ENCODE measurements at places on chromosomes 4 and X.
A peak's percentile ranks its signal among the peaks of the same experiment; 100 is the strongest.

DNA sequence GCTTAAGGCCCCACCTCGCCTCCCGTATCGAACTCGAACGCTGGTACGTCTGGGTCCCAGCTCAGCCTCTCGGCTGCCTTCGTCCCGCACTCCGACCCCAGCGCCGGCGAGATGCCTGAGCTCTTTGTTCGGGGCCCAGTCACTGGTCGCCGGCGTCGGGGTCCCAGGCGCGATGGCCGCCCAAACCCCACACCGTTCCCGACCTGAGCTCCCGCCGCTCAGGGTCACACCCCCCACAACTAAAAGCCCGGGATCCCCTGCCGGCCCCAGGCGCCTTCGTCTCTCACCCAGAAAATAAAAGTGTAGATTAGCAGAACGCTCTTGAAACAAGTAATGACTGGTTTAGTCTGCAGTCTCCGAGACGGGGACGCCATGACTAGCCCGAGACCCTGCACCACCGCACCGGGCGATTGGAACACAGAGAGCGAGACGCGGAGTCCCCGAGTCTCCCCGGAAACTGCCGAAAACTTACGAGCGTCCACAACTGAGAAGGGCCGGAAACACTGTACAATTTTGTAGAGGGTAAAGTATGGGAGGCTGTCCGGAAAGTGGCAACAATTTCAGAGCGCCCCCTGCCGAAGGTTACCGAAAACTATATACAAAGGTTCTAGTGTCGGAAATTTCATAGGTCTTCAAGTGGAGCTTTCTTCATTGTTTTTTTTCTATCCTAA lies at the start of gene TSPAN6:
Gene TSPAN6 (minus strand): TSS at position 486 of the 671 bp plus-strand sequence. CDS start 112 bp downstream, at position 374.
- DNase-seq = peak; percentile 81

GRCh38 chr4:110172972-110173371 lies 25.4 kb downstream of the ELOVL6 start:
- no peak for DNase-seq

DNA sequence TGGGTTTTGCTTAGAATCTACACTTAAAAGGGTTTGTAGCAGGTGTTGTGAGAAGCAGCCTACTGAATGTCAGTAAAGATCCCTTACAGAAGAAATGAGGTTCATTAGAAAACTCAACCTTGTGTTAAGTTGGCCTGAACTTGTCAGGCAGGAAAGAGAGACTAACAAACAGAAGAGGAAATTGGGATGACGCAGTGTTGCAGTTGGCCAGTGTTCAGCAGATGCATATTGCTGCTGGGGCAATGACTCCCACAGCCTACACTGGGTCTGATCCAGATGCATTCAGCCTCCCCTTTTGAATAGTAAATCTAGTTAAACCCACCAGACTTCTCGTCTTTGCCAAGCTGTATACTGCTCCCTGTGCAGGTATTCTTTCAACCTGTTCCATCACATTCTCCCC lies 409.4 kb downstream of the UBE2NL start:
- DNase-seq = no peak

DNA sequence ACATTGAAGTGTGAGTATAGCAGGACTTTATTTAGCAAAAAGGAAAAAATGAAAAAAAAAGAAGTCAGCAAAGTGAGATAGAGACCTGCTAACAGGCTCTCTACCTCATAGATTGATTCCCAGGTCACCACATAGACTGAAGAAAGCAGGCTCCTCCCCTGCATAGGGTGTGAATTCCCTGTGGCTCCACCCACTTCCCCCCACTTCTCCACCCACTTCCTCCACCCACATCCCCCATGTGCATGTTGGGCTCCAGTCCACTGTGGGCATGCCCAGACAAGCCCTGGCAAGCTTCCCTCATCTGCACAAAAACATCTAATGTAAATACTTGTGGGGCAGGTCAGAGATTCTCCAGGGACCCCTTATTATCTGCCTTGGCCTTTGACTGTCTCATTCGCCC lies 97.8 kb downstream of the TMEM47 start:
- DNase-seq = no peak

DNA sequence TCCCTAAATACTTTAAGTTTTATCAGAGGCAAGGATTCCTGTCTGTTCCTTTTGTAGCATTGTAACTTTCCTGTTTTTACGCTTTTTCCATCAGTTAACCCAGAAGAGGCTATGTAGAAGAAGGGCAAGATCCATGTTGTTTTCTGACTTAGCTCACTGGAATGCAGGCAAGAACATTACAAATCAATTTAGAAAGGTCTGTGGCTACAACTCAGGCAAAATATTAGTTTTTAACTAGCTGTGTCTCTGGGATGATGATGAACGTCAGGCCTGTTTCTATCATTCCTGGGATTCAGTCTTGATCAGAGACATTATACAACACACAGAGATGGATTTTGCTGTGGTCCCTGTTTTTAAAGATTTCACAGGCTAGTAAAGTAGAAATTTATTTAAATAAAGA lies 813.0 kb upstream of the POU3F4 start:
- no peak for DNase-seq

- no peak for DNase-seq
These were observed at the start of gene CLNK for GRCh38 chr4:10684631-10685030. CLNK (minus strand) TSS chr4:10684768; CDS start chr4:10667869, 16,899 bp downstream.

- peak; percentile 38 for DNase-seq
These were observed 109.3 kb upstream of the DGKK start for GRCh38 chrX:50579955-50580354.

DNA sequence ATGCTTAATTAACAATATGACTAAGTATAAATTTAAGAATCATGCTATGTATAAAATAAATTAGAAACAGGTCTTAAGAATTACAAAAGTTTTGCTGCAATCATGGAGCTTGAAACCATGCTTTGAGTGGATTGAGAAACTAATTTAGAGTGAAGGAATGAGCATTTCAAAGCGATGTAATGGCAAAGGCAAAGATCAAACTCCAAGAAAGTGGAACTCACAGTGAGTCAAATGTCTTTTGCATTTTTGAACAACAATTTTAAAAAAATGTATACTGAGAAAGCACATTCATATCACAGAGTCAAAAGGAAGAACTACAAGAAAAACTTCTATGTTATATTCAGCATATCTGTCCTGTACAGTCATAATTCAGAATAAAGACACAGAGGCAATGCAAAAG lies 6.6 kb downstream of the GPRIN3 start:
- no peak for DNase-seq

DNA sequence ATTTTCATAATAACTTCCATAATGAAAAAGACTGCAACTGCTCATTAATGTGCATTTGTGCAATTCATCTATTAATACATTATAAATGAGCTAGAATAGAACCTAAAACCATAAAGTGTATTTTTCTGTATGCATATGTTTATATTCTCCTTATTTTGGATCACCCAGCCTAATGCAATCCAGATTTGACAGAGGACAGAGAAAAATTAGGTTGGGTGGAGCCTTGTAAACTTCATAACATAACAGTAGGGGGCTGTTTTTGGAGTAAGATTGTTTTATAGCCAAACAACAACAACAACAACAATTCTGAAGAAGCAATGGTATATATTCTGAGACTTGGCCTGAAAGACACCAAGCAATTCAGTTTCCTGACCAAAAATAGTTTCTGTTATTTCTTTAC lies 615.3 kb upstream of the SLIT2 start:
- DNase-seq = no peak

- DNase-seq = no peak
These were observed 766.9 kb upstream of the PCDH10 start for GRCh38 chr4:132382243-132382642.

GRCh38 chrX:107298276-107298675 lies 91.9 kb downstream of the DNAAF6 start:
- DNase-seq = no peak

DNA sequence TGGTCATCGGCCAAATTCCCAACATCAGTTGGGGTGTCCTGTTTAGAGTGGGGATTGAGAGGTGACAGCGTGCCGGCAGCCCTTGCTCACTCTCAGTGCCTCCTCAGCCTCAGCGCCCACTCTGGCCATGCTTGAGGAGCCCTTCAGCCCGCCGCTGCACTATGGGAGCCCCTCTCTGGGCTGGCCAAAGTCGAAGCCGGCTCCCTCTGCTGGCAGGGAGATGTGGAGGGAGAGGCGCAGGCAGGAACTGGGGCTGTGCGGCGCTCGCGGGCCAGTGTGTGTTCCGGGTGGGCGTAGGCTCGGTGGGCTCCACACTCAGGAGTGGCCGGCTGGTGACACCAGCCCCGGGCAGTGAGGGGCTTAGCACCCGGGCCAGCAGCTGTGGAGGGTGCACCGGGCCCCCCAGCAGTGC lies 7.1 kb upstream of the CENPU start:
- no peak for DNase-seq

- no peak for DNase-seq
These were observed 59.2 kb upstream of the GUCY1A1 start for GRCh38 chr4:155607481-155607880.

DNA sequence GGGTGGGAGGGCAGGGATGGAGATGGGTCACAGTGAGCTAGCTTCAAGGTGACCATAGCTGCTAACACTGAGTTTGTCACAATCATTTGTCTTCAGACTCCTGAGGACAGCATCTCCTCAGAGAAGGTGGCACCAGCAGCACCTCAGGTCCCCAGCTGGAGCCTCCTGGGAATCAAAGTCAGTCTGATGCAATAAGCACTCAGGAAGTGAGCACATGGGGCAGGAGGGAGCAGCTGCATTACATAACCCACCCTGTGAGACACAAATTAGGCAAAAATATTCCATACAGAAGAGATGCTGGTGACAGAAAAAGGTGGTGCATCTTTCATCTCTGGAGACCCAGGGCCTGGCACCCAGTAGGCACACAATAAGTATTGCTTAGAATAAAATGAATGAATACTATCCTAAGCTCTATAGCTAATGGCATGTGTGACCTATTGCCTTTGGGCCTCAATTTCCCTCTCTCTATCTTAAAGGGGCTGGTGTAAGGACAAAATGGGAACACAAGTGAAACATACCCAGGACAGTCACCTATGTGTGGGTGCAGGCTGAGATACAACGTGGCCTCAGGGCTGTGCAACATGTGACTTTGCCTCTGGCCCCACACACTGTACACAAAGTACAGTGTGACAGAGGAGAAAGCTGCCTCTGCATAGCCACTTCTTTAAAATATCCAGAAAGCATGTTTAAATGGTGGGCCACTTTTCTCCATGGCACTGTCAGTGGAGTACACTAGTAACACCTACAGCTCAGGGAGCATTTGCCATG lies 37.1 kb downstream of the SLC39A8 start:
- DNase-seq = no peak

- no peak for DNase-seq
These were observed 331.1 kb upstream of the CPEB2 start for GRCh38 chr4:14671146-14671545.

- DNase-seq = peak; percentile 82
These were observed 80.8 kb upstream of the MAB21L2 start for GRCh38 chr4:150501009-150501727.

DNA sequence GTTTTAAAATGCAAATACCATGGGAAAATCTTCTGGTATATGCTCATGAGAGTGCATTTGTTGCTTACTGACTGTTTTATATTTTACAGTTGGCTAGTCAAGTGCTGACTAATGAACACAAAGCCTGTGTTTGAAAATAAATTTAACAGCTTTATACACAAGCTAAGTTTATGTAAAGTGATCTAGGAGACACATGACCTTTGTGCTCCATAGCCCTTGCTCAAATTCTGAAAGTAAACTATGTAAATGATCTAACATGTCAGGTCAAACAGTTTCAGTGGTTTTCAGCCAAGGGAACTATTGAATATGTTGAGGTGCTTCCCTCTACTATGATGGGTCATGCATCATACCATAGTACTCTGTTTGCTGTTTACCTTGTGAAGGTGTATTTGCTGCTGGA lies 36.7 kb downstream of the DIAPH2 start:
- no peak for DNase-seq

Data from HFFc6 (cell line).